ENCODE measurements at places on chromosomes 16 and 17. TPM values are rescaled to one million over a fixed set of nuclear protein-coding genes. Genes with fewer than 3 reads are reported as not detected.

Gene CIITA
- not detected for total RNA-seq

Gene DPEP3
- 2.9 TPM for total RNA-seq

Gene CA4
- total RNA-seq: 1.5 TPM

Gene SLC12A3
- not detected for total RNA-seq

Data from endodermal cell (in vitro differentiated cells).